ENCODE measurements at places on chromosomes 7 and 10.

- no peak for DNase-seq
Measured at GRCh38 chr7:51451751-51452476, 135.3 kb upstream of the COBL start.

DNA sequence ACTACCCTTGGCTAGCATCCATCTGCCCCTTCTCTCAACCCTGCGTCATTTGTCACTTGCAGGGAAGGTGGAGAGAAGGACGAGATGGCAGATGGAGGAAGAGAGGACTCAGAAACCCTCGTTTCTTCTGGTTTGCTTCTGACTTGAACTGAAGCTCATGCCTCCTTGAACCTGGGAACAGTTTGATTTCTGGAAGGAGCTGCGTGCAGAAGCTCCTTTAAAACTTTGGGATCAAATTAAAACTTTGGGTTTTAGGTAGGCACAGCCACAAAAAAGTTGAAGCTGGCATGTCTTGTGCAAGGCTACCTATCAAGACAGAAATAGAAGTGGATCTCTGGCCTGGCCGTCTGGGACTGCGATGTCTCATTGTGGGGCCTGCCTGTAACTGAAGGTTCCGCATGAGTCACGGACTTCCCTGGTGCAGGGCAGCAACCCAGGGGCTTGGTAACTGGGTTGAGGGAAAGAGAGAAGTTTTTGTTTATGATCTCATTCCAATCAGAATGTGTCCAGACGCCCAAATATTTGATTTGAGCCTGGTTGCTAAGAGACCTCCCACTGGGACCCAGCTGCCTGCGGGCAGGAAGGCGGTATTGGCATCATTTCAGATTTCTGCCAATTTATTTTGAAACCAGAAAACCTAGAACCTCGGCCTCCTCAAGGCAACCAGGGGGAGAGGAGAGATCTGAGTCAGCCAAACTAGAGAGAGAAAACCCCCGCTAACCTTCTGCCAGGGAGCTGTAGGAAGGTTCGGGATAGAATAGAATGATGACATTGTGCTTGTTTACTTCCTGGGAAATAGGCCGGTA lies 15.8 kb upstream of the CAMK1D start:
- DNase-seq, result peak; percentile 90

GRCh38 chr10:72417971-72418370 lies 63.3 kb upstream of the DNAJB12 start:
- no peak for DNase-seq

DNA sequence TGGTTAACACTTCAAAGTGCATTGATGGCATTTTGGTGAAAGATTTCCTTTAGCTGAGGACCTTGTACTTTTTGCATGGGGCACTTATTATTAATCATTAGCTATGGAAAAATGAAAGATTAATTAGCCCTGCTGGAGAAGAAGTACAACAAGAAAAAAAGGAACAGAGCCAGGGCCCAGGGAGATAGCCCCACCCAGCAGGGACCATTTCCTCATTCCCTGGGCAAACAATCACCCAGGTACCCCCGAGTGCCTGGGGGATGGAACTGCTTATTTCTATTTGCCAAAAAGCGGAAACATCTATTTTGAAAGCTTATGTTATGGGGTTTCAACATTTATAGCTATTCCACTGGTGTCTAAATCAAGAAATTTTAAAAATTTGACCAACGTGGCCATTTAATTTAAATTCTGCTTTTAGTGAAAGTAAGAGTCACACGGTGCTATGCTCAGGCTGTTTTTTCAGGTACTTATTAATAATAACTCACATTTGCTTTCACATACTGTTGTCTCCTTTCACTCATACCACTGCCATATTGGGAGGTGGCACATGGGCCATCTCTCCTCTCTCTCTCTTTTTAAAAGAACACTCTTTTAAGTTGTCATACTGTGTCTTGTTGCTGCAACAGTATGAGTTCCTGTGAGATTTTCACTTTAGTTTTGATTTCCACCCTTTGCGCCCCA lies 143.6 kb upstream of the KIF5B start:
- no peak for DNase-seq

DNA sequence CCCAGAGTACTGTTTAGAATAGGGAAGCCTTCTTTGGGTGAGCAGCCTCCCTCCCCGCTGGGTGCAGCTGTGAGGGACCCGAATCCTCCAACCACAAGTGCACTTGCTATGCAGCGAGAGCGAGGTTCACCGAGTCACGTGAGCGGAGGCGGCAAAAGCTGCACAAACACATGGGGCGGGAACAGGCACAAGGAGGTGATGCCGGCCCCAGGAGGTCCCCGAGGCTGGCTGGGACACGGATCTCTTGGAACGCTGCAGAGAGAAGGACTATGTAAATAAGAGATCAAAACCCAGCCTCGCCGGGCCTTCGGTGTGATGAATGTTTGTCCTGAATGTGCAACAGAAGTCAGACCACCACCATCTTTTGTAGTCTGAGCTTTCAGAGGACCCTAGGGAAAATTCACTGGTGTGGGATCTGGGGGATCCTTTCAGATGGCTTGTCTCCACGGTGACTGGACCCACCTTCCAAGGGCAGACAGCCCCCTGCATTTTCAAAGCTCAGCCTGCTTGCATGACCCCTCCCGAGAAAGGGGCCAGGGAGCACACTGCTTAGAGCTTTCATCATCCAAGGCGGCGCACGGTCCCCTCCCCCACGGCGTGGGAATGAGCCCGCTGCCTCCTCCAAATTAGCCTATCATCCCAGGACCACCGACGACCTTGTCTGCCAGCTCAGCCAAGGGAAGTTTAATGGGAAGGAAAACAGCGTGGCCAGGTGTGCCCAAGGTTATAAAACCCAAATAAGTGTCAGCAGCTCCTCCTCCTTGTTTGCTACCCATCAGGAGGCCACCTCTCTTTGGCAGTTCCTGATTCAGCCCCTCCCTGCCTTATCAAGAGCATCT lies 327.7 kb downstream of the CXCL12 start:
- no peak for DNase-seq

DNA sequence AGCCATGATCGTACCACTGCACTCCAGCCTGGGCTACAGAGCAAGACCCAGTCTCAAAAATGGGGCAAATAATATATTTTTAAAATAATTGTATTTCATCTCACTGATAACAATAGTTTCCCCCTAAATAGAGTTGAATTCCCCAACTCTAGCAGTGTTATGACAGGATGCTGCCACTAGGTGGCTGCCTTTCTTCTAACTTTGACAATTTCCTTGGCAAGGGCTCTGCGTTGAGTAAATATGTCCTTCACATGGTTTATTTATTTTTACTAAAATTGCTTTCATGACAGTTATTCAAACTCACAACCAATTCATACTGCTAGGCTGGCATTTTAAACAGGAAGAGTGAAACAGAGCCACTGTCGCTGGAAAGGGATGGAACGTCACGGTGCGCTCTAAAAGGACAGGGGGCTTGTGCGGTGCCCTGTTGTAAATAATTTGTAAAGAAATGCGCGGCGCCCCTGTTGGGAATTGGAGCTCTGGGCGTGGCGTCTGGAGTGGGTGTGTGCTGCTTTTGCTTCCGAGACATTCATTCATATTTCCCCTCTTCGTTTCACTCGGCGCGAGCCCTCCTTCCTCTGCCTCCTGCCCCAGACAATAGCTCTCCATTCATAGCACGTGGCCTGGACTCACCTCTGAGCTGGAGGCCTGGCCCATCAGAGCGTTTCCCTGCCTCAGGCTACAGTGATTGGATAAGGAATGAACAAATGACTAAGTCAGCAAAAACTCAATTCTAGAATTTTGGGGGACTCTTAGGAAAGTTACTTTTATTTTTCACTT lies 20.5 kb upstream of the PITRM1 start:
- peak; percentile 75 for DNase-seq

- no peak for DNase-seq
Measured at GRCh38 chr10:93193906-93194305, 120.2 kb downstream of the CYP26A1 start.

DNA sequence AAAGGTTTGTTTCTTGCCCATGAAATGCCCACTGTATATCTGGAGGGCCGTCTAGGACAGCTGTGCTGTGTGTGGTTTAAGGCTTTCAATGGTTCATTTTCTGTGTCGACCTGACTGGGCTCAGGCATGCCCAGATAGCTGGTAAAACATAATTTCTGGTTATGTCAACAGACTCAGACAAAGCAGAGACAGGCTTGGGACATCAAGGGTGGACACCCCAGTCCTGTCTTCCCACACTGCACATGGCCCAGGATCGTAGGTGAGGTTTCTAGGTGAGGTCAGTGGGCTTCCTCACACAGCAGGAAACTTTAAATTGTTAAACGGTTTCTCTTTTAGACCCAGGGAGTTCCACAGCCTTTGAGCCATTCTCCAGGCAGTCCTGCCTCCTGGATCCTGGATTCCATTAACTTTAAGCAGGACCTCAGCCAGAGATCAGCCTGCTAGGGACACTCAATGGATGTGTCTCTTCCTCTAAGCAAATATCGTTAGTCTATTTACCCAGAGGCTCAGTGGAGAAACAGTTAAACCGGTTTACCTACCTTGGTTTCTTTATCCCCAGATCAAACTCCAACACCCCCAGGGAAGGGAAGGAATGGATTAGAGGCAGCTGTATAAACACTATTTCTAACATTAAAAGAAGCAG lies 66.4 kb downstream of the ST8SIA6 start:
- DNase-seq, result no peak

GRCh38 chr7:139361523-139361922 lies 1.8 kb downstream of the LUC7L2 start:
- DNase-seq, result no peak

GRCh38 chr10:102738692-102739121 lies 5.0 kb upstream of the WBP1L start:
- no peak for DNase-seq

DNA sequence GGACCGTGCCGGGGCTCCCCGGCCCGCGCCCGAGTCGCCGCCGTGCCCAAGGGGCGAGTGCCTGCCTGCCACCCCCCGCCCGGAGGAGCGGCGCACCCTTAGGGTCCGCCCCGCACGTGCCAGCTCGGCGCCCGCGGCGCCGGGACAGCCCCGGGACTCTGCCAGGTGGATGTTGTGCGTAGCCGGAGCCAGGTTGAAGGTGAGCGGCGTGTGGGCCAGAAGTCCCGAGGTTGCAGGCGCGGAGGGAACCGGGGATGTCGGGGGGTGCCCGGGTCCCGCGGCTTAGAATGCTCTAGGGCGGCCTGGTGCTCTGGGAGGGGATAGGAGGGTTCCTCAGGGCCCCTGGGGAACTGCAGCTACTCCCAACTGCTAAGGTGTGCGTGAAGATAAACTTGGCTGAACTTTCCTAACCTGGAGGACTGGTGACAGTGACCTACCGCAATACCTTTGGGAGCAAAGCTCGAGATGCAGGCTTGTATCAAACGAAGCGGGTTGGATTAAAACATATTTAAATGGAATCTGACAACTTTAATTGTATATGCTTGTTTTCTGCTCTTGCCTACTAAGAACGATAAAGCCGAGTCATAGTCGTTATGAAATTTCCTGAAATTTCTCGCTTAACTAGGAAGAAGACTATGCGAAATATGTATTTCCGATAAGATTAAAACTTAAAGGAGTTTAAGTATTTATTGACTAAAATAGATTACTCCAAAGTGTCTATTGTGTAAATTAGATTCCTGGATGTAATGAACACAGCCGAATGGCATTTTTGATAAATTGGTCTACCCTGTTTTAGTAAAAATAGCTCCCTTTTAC lies at the start of gene CUX1:
TSS of gene CUX1 (plus strand) at position 156 of the 816 bp plus-strand sequence. CDS start at position 170, 14 bp downstream.
- peak; percentile 56 for DNase-seq

- peak; percentile 89 for DNase-seq
Measured at GRCh38 chr7:116434820-116435341, 64.7 kb upstream of the CAV2 start.
